ENCODE measurements at places on chromosomes 1 and 21.

- DNase-seq: no peak
Observed at GRCh38 chr21:42465008-42465802, 30.8 kb downstream of the RSPH1 start.

DNA sequence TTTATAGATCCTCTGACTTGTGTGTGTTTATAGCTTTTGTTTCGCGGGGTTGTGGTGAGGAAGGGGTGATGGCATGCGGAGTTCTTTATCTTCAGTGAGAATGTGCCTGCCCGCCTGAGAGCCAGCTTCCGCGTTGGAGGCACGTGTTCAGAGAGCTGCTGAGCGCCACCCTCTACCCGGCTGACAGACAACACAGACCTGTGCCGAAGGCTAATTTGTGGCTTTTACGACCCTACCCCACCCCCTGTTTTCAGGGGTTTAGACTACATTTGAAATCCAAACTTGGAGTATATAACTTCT, 14.4 kb upstream of the CD101 start:
- no peak for DNase-seq

- DNase-seq: peak; percentile 95
Observed at GRCh38 chr1:26541816-26542711, 12.5 kb downstream of the RPS6KA1 start.

- DNase-seq: no peak
Observed at GRCh38 chr1:230174471-230175162, 107.6 kb downstream of the GALNT2 start.

DNA sequence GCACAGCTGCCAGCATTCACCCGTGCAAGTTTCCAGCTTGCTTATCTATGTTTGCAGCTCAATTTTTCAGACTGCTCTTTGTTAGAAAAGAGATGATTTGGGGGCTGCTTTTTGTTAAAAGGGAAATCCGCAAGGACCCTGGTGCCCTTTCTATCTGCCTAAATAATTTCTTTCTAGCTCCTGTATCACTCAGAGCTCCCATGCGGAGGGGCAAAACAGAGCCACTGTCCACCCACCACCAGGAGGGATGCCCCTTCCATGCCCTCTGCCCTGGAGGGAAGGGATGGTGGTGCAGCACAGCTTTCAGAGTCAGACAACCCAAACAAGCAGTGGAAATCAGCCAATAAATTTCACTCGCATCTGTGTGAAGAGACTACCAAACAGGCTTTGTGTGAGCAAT, 13.9 kb upstream of the SLC5A9 start:
- no peak for DNase-seq

GRCh38 chr1:191016765-191017164, 539.1 kb upstream of the BRINP3 start:
- DNase-seq: no peak

DNA sequence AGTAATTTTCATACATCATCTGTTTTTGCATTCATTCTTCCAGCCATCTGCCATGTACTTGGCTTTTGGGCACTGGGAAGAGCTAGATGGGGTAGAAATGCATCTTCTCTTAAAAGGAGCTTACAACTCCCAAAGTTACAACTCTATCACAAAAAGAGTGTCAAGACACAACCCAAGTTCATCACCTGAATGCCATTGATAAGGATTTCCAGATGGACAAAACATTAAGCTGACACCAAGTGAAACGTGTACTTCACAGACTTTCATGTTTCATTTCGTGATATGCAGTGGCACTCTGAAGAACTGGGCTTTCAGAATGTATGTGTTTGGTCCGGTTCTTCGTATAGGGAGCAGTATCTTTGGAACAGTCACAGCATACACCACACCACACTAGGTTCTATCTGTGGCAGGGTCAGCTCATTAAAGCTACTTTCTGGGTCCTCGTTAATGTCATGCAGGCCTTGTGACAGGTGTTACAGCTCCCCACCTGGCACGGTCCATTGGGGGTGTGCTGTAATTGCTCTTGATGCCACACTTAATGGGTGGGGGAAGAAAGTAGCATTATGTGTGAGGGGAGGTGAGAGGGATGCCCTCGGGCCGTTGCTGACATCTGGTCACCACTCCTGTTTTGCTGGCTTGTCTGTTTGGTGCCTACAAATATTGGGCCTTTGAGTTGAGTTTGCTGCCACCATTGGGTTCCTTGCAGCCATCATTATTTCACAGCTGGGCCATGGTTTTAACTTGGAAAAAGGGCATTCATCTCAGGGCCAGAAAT, 164.9 kb downstream of the NFIA start:
- DNase-seq: no peak

DNA sequence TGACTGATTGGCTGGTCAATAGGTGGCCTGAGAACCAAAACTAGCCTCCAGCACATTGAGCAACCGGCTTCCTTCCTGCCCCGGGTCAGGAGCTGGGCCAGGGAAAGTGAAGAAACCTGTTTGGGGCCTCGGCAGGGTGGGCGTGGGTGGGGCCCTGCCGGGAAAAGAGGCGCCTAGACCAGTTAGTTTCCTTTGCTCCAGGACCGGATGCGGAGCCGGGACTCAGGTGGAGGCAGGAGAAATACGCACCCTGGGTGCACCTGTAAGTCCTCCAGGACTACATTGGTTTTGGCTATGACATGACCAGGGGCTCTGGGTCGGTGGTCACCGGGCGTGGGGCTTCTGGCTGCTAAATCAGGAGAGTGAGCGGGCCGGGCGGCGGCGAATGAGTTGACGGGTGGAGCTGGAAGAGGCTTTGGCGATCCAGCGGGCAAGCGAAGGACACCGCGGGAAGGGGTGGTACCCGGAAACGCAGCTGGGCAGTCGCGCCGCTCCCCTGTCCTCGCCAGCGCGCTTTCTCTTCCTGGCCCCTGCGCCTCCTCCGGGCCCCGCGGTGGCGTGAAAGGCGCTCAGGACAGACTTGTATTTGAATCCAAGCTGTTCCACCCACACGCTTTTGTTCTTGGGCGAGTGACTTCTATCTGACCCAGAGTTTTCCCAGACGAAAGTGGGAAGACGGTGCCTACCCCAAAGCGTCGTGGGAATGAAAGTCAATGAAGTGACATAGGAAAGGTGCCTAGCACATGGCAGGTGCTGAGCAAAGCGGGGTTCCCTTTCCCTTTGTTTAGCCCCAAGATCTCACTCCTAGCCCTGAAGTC, 30.6 kb upstream of the JUN start:
- DNase-seq: no peak

GRCh38 chr1:43007377-43008114, 48.9 kb upstream of the SLC2A1 start:
- no peak for DNase-seq

- no peak for DNase-seq
Observed at GRCh38 chr1:30477588-30477987, 245.8 kb downstream of the MATN1 start.

DNA sequence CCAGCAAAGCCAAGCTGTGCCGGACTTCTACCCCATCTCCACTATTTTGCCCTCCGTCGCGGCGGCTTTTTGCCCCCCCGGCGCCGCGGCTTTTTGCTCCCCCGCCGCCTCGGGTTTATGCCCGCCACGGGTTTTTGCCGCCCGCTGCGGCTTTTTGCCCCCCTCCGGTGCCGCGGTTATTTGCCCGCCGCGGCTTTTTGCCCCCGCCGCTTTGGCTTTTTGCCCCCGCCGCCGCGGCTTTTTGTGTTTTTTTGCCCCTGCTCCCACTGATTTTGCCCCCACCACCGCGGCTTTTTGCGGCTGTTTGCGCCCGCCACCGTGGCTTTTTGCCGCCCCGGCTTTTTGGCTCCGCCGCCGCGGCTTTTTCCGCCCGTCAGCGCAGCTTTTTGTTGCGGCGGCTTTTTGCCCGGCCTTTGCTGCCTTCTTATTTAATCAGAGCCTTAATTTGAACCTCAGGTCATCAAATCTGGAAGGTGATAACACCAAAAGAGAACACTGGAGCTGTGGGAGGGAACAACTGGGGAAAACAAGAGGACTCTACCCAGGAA, 106.0 kb downstream of the TPTE start:
- no peak for DNase-seq

GRCh38 chr1:154641534-154641933, 33.5 kb upstream of the ADAR start:
- no peak for DNase-seq

DNA sequence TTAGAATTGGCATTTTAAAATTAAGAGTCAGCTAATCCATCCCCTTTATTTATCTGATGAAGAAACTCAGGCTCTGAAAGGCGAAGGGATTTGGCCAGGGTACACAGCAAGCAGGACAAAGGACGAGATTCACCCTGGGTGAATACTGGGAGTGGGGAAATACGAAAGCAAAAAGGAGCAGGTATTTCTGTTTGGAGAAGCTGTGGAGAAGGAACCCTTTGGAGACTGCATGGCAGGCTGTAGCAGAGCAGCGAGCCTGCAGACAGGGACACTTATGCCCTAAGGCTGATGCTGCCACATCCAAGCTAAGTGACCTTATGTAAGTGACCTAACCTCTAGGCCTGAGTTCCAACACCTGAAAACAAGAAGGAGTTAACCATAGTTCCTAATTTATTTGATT, 207.2 kb upstream of the C1orf87 start:
- no peak for DNase-seq

GRCh38 chr1:153272186-153272585, 12.7 kb downstream of the LORICRIN start:
- peak; percentile 64 for DNase-seq

GRCh38 chr1:200299571-200299970, 110.3 kb downstream of the ZNF281 start:
- DNase-seq: no peak

DNA sequence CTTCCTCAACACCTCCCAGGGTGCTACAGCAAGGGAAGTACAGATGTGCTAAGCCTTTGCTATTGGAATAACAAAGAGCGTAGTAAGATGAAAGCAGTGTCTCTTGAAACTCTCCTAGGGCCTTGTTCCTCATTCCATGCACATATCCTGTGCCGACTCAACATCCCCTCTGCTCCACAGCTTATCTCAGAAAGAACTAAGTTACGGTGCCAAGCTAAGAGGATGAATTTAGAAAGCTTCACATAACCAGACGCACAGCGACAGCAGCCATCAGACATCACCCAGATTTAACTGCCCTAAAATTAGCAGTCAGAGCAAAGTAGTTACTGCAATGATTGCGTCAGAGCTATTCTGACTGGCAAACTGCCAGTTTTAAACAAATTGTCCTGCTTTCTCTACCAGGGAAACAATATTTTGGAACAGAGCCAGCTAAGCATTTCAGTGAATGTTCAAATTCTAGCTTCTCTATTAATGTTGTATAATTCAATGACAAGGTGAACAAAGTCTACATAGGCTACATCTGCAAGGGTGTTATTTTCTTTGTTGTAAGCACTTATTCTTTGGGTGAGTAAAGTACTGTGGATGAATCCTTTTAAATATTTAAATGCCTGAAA, 9.5 kb downstream of the SIPA1L2 start:
- DNase-seq: no peak

Measured in esophagus muscularis mucosa (tissue), 4 donors.